NCI-H1436 (cell line): ENCODE measurements at places on chromosomes 16 and 17.

DNA sequence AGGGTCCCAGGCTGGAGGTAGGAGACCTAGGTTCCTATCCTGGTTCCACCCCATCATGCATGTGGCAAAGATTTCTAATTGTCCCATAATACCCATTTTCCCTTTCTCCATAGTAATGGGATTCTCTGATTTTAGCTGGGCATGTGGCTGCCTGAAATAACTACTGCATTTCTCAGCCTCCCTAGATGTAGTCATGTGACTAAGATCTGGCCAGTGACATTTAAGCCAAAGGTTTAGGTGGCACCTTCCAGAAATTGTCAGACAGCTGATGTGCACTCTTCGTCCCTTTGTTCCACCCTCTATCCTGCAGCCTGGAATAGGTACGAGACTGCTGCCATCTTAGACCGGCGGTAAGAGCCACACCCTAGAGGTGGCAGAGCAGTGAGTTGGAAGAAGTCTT is 8.2 kb downstream of the NXPH3 start:
- DNase-seq = no peak

DNA sequence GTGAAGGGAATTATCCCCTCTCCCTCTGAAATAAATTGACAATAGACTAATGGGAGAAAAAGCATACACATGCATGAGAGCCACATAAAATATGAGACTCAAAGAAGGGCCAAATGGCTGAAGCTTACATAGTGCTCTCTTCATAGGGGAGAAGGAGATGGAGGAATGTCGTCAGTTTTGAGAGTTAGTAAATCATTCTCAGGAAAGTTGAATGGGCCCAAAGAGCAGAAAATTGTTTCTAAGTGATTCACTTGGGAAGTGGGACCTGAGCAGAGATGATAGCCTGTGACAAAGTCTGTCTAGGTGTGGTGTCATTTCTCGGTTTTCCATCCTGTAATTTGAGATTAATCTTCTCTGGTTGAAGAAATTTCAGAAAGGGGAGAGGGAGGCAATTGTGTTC is 35.0 kb downstream of the BCAS3 start:
- DNase-seq = no peak

DNA sequence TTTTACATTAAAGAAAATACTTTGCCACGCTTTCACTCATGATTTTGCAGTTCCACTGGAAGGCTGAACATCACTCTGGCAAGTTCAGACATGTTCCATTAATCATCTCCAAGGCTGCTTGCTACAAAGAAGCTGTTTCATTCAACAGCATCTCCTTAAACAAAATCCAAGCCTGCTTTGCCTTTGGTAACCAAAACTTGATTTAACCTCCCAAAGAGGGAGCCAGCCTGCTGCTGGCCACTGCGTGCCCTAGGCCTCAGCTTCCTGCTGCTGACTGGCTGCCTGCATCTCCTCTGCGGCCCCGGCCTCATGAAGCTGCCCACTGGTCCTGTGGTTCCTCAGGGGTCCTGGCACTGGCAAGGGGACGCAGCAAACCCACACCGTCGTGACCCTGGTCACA is 31.8 kb downstream of the ANKRD11 start:
- no peak for DNase-seq

DNA sequence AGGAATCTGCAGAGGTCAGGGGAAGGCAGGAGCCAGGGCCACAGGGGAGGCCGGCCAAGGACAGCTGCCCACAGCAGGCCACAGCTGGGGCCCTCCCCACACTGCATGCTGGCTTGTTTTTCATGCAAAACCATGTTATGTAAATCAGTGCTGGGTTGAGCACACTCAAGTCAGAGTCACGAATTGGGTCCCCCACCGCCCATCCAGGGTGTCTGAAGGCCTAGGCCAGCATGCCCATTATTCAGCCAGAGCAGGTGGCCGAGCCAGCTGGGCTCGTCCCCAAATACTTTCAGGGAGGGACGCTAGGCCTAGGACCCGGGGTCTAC is 51.2 kb upstream of the TOB1 start:
- no peak for DNase-seq

GRCh38 chr16:79278506-79278905 is 322.0 kb downstream of the MAF start:
- DNase-seq = no peak

DNA sequence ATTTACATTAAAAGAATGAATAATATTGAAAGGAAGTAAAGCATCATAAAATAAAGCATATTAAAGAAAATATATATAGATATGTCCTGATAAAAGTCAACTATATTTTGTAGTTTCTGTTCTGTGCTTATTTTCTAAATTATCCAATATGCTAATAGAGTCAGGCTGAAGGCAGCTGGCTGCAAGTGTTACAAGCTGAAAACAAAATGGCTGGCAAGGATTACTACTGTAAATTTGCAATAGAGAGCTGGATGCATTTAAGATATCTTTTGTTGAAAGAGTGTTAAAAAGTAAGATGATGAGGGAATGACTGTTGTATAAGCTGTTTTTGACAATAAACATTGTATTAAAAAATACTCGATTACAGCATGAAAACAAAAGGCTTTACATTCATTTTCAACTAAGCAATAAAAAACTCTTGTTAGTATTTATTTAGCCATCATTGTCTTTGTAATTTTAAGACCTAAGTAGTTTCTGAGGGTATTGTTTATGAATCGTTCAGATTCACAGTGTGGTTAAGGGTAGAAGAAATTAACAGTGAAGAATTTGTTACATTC is 76.3 kb downstream of the TANC2 start:
- DNase-seq = no peak

- DNase-seq = no peak
Observed at GRCh38 chr17:58004060-58004459, 3.0 kb downstream of the SRSF1 start.

GRCh38 chr17:58364270-58364942 is 12.4 kb upstream of the SUPT4H1 start:
- no peak for DNase-seq

GRCh38 chr16:87681981-87682570 is 79.8 kb downstream of the JPH3 start:
- no peak for DNase-seq

DNA sequence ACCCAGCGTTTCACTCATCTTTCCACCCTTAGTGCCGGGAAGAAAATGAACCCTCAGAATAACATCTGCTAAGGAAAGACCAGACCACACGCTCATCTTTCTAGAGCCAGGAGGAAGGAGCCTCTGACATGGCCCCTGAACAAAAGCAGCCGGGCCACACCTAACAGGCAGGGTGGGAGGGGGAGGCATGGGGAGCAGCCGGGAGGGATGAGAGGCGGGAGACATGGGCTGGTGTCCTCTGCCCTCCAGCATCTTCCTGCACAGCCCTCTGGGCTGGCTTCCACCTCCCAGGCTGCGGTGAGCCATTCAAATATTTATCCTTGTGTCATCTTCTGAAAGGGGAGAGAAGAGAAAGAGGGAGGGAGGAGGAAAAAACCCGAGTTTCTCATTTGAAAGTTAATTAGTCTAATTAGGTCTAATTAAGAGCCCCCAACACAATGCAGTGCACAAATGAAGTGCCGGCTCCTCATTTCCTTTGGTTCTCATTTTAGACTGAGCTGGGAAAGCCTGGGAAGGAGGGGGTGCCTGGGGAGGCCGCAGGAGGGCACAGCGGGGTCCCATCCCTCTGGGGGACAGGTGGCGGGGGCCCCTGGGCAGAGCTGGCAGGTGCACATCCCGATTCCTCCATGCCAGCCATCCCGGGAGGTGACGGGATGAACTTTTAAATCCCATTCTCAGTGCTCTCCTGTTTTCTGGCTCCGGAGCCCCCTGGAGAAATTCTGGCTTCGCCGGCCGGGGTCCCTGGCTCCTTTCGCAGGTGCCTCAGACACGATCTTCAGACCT is 90.5 kb downstream of the ENGASE start:
- DNase-seq = no peak

GRCh38 chr16:52562770-52563169 is 15.8 kb upstream of the TOX3 start:
- DNase-seq = no peak

DNA sequence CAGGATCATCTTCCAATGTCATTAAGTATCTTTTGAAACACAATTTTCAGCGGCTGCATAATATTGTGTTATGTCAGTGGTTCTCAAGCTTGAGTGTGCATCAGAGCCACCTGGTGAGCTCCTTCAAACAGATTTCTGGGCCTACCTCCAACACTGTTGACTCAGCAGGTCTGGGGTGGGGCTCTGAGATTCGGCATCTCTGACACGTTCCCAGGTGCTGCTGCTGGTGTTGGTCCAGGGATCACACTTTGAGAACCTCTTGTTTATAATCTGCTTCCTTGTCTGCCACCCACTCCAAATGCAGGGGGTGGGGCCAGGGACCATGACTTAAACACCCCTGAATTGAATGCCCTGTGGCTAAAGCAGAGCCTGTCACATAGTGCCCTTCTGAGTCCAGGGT is 73.8 kb upstream of the HNF1B start:
- peak; percentile 10 for DNase-seq

DNA sequence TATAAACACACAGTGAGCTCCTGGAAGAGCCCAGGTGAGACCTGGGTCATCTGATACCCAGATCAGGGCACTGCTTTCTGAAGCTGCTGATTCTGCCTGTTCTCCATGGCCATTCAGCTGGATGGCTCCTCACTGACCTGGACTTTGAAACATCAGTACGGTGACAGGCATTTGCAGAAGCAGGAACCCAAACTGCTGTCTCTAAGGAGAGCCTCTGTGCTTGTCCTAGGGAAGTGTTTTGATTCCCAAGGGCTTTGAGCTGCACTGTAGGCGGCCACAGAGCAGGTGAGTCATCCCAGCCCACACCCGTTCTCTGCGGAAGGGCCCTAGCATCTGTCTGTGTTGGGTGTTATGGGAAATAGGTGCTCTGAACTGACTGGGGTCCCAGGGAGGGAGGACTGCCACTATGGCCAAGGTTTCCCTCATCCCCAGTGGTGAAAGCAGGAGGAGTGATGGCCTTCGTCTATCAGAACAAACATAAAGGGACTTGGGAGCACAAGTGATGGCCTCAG is 60.7 kb upstream of the ADCY9 start:
- peak; percentile 47 for DNase-seq

DNA sequence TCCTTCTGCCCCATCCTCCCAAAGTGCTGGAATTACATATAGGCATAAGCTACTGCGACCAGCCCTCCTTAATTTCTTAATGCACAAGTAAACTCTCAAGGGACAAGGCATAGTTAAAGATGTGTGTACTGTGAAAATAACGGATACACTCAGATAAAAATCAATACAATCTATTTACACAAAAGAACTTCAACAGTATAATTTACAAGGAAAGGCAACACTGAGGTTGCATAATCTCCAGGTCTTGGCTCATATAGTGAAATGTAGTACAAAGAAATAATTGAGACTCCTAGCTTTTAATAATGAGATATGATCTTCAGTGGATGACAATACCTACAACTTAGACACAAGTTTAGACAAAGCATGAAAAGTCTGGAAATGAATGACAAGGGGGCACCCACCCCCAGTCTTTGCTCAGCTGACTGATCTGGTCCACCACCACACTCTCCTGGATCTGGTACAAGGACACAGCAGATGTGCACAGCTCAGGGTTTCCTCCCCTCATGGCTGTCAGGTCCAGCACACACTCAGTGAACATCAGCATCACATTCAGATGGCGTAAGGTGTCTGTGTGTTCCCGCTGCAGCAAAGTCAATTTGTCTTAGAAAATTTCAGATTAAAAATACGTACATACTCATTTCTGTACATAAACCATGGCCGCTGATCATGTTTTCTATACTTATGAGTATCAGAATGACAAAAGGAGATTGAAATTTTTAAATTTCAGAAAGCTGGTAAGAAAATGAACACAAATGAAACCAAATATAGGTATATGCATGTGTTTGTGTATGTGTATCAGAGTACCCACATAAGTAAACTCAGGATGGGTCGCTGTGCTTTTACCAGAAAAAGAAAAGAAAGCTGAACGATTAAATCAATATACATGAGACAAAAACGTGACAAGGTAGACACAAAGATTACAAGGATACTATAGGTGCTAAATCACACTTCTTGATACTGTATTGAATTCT is 33.7 kb upstream of the ALDH3A1 start:
- DNase-seq = no peak

GRCh38 chr16:89171216-89172170 is at the start of gene CDH15:
TSS of gene CDH15 (plus strand) at chr16:89171748. CDS start at chr16:89171832, 84 bp downstream.
- DNase-seq = peak; percentile 91

DNA sequence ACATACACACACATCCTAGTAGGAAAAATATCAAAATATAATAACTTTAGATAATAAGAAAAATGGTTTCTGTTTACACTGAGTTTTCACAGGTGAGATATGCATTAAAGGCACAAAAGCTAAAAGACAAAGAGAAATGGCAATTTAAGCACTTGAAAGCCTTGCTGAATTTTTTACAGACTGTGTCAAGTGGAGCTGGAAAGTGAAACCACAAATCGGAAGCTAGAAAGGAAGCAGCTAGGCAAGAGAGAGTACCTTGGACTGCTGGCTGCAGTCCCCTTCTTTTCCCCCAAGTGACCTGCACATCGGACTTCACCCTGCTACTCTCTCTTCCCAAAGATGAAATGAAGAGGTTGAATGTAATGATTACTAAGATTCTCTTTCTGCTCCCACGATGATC is 135.1 kb downstream of the CDH13 start:
- no peak for DNase-seq

GRCh38 chr16:85181739-85182129 is 69.5 kb upstream of the CIBAR2 start:
- no peak for DNase-seq

- peak; percentile 64 for DNase-seq
Observed at GRCh38 chr17:48545022-48545375, at the start of gene HOXB2. TSS of gene HOXB2 (minus strand) at chr17:48545109. CDS start at chr17:48544911, 198 bp downstream.

DNA sequence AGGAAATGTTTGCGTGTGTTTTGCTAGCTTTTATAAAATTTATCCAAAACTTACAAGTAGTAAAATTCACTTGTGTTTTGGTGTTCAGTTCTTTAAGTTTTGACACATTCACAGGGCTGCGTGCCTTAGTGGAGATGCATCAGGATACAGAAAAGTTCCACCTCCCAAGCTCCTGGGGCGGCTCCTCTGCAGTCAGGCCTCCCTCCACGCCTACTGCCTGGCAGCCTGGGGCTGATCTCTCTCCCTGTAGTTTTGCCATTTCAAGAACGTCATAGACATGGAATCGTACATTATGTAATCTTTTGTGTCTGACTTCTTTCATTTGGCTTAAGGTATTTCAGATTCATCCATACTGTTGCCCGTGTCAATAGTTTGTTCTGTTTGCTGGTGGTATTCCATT is 27.2 kb upstream of the IRF8 start:
- no peak for DNase-seq
